ENCODE measurements at places on chromosomes 11 and 22. TPM values are rescaled to one million over a fixed set of nuclear protein-coding genes. Genes with fewer than 3 reads are reported as not detected.

DNA sequence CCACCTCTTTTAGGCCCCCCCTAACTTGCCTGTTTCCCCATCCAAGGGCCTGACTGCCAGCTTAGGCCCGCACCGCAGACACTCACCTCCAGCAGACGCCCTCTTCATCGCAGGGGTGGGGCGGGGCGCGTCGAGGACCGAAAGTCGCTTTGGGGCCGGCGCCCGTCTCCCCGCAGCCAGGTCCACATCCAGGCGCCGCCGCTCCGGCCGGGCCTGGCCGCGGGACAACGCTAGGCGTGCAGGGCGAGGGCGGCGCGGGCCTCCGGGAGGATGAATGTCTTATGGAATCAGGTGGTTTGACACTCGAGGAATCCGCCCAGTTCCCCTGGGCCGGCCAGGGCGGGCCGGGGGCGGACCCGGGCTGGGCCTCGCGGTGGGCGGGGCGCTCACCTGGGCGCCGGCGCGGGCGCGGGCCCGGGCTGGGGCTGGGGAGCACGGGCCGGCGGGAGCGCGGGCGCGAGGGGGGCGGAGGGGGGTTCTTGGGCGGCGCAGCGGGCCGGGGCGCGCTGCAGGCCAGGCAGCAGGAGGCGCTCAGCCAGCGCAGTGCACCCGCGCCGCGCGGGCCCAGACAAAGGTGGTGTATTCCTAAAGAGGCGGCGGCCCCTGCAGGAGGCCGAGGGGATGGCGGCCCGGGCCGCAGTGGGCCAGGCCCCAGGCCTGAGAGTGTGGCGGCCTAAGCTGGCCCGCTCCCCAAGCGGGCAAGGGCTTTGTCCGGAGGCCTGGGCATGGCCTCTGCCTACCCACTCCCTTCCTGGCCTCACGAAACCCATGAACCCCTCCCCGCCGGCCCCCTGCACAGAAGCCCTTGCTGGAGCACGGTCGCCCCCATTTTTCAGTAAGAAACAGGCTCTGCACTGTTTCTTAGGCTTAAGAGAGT lies 177.6 kb downstream of the IGLL1 start:
- DNase-seq = peak; percentile 9

SLC25A45 gene
- total RNA-seq = 15.3 TPM

GRCh38 chr22:21642584-21643448 lies 714 bp downstream of the SDF2L1 start:
- DNase-seq = peak; percentile 49

DNA sequence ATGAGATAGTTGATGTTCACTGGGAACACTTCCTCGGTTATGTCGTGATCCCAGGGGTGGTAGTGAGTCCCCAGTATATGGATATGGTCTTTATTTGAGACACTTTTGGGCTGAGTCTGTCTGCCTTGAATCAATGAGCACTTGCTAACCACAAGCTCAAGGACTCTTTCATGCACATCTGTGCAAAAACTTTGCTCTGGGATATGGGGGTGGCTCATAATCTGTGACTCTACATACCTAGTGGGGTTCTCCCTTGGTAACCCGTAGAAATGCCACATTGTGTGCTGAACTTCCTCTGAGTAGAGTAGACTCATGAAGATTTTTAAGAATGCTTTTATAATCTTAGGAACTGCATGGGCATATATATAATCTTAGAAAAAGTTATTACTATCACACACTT lies 69.3 kb downstream of the SWAP70 start:
- no peak for DNase-seq

GRCh38 chr11:5671831-5672230 lies 13.0 kb downstream of the TRIM5 start:
- no peak for DNase-seq

GRCh38 chr11:72807792-72808191 lies 6.4 kb upstream of the ATG16L2 start:
- DNase-seq = no peak

CRACR2B gene
- total RNA-seq = 1.3 TPM

DNA sequence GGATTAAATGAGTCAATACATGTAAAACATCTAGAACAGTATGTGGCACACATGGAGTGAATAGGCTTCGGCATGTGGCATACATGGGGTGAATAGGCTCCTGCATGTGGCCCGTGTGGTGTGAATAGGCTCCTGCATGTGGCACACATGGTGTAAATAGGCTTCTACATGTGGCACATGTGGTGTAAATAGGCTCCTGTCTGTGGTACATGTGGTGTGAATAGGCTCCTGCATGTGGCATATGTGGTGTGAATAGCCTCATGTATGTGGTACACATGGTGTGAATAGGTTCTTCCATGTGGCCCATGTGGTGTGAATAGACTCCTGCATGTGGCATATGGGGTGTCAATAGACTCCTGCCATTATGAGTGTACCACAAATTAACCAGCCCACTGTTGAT lies 219.1 kb upstream of the KIRREL3 start:
- no peak for DNase-seq

- no peak for DNase-seq
These were observed 112.7 kb downstream of the SHANK2 start for GRCh38 chr11:71139516-71140205.

DNA sequence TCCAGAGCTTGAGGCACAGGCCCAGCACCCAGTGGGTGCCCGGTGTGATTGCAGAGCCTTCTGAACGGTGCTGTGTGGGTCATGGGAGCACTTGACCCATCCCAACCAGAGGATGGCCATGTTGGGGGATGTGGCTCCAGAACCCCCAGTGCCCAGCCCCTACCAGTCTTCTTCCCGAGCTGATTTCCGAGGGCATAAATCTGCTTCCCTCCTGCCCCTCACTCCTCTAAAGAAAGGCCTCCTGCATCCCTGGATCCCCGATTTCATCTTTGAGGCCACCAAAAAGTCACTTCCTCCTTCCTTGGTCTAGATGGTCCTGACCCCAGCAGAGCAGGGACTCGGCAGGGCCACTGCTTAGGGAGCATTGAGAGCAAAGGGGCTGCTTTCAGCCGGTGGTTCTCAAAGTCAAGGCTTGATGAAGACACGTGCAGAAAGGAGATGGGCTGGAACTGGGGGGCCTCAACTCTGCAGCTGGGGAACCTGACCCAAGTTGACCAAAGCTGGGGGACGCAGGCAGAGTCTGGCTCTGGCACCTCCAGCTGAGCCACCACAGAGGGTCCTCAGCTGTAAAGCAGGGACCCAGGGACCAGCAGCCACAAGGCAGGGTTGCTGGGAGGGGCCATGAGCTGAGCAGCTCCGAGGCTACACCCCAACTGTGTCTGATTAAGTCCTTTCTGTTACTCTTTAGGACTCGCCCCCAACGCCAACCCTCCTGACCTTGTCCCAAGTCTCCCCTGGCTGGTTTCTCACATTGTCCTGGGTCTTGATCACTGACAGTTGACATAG lies 56.6 kb downstream of the LINC01488 start:
- no peak for DNase-seq

DNA sequence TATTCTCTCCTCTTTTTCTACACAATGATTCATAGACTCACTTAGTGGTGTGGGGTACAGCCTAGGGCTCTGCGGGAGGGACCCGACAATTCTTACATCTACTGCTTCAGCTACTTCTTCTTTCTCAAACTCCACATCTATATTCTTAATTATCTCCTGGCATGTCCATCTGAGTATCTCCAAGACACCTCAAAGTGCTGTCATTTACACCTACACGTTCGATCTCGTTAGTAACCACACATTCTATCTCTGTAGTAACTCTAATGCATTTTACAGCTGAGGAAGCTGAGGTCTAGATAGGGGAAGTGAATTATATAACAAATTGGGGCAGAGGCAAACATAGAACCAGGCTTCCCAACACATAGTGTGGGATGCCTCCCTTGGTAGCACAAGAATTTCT lies 27.7 kb upstream of the RRM1 start:
- no peak for DNase-seq

GRCh38 chr11:107682171-107682570 lies 29.7 kb downstream of the SLN start:
- no peak for DNase-seq

OR52A5 gene
- not detected for total RNA-seq

- DNase-seq = no peak
These were observed 3.4 kb downstream of the SCGB1D4 start for GRCh38 chr11:62295504-62295903.

GRCh38 chr11:40178470-40178869 lies 1281.0 kb downstream of the LRRC4C start:
- no peak for DNase-seq

- no peak for DNase-seq
These were observed 138.0 kb upstream of the POU2AF2 start for GRCh38 chr11:111107501-111107900.

RPS13 gene
- 1,187 TPM for total RNA-seq

KCNK4 gene
- total RNA-seq = 0.29 TPM

DNA sequence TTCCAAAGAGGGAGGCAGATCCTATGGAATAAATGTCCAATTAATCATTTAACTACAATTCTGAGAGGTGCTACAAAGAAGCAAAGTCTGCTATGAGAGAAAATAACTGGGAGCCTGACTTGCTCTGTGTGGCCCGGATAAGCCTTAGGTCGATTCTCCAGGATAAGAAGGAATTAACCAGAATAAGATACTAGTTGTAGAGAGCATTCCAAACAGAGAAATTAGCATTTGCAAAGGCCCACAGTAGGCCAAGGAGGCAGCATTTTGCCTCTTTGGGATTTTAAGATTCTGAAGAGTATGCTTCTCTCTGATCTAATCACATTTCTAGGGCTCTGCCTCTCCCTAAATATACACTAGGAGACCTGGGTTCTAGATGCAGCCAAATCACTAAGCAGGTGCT lies 113.7 kb downstream of the SNX19 start:
- DNase-seq = no peak

- DNase-seq = no peak
These were observed 231.2 kb upstream of the MTNR1B start for GRCh38 chr11:92738276-92738675.

DNA sequence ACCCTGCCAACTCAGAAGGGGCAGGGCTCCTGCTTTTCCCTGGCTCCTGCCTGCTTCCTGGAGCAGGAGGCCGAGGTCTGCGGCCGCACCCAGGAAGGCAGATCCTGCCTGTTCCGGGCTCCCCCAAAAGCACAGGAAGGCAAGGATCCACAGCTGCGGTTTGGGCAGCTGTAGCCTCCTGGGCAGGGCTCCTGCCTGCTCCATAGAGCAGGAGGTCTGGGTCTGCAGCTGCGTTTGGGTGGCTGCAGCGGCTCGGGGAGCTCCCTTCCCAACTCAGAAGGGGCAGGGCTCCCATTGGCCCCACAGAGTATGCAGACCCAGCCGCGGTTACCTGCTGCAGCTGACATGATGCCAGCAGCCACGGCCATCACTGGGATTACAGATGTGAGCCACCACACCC lies 5.5 kb downstream of the UPK2 start:
- DNase-seq = no peak

GRCh38 chr11:69002570-69003231 lies 10.3 kb downstream of the MRGPRF start:
- no peak for DNase-seq

DNA sequence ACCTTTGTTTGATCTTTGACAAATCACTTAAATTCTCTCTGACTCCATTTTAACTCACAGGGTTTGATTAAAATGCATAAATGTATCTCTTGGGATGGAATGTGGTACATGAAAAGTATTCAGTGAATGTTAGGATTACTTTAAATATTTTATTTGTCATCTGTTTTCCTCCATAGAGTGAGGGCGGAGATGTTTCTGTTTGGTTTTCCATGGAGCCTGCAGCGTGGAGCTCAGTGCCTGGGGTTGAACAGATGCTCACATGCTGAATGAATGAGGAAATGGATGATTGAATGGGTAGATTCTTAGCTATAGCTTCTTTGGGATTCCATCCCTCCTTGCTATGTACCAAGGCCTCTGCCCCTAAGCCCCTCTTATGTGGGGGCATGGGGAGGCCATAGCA lies 10.0 kb downstream of the TSPAN18 start:
- DNase-seq = no peak

GRCh38 chr11:17781221-17781620 lies 46.6 kb downstream of the KCNC1 start:
- no peak for DNase-seq

HTATIP2 gene
- total RNA-seq = 43.9 TPM

GRCh38 chr11:134519390-134519750 lies 107.3 kb upstream of the B3GAT1 start:
- DNase-seq = no peak

GRCh38 chr11:109298865-109299264 lies 123.1 kb upstream of the C11orf87 start:
- DNase-seq = no peak

CCDC73 gene
- total RNA-seq = not detected

GRCh38 chr22:44727148-44727547 lies 25.1 kb downstream of the PRR5 start:
- no peak for DNase-seq

ANKK1 gene
- total RNA-seq = not detected

ENTHD1 gene
- total RNA-seq = 0.20 TPM

INSC gene
- total RNA-seq = not detected

DNA sequence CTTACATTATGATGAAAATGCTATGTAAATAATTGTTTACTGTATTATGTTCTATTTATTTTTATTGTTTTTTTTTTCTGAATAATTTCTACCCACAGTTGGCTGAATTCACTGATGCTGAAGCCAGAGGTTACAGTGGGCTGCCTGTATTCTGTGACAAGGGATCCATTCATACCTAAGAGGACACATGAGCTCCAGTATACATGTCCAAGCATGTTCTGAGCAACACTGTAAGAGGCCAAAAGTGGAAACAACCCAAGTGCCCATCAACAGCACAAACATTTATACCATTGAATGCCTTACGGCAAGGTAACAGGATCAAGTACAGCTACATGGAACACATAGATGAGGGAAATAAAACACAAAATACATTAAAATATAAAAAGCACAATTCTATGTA lies 1.4 kb upstream of the SRSF8 start:
- DNase-seq = no peak

GRCh38 chr22:19396934-19397733 lies 34.4 kb downstream of the HIRA start:
- no peak for DNase-seq

Data from activated T-helper 1 cell treated with anti-CD3 and anti-CD28 coated beads, Interleukin-12 subunit alpha, Interleukin-12 subunit beta, Interleukin-2, Interleukin-4 antibody, amounts not matched to agents 30 ng/mL and 10 ng/mL and 1 ng/mL, durations not matched to agents 14 hours and 24 hours and 36 hours (primary cell).